ENCODE measurements at places on chromosomes 12 and 14.

- DNase-seq = no peak
Measured at GRCh38 chr14:94062344-94062940, 18.6 kb downstream of the DDX24 start.

- no peak for DNase-seq
Measured at GRCh38 chr12:68647507-68647906, 36.8 kb downstream of the RAP1B start.

GRCh38 chr12:16474801-16475200 lies 127.4 kb downstream of the MGST1 start:
- DNase-seq = no peak

- DNase-seq = no peak
Measured at GRCh38 chr12:70157099-70157498, 86.1 kb upstream of the CNOT2 start.

GRCh38 chr14:21093018-21093417 lies 5.4 kb downstream of the ZNF219 start:
- no peak for DNase-seq

DNA sequence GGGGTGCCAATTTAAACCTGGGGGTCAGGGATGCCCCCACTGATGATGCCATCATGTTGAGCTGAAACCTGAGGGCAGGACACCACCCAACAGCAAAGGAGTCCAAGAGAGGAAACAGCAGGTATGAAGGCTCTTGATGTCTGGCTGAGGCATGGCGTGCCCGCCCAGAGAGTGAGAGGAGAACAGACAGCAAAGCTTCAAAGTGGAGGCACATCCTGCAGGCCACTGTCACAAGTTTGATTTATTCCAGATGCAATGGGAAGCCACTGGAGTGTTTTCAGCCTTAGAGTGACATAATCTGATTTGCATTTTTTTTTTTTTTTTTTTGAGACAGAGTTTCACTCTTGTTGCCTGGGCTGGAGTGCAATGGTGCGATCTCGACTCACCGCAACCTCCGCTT lies 34.8 kb downstream of the IRF2BPL start:
- DNase-seq = no peak

DNA sequence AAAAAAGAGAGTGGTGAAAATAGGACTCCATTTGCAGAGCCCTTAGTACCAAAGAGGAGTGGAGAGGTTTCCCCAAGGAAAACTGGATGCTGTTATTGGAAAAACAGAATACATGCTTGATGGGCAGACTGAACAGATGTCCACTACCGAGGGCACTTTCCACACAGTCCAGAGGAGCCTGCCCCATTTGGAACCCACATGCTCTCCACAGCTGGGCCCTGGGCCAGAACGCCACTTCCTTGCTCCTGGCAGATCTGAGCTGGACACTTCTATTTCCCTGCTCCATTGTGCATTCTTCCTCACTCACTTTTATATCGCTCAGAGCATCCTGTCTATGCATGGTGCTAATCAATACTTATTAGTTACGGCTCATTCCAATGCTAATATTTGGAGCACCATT lies 249.9 kb downstream of the SLC15A4 start:
- no peak for DNase-seq

DNA sequence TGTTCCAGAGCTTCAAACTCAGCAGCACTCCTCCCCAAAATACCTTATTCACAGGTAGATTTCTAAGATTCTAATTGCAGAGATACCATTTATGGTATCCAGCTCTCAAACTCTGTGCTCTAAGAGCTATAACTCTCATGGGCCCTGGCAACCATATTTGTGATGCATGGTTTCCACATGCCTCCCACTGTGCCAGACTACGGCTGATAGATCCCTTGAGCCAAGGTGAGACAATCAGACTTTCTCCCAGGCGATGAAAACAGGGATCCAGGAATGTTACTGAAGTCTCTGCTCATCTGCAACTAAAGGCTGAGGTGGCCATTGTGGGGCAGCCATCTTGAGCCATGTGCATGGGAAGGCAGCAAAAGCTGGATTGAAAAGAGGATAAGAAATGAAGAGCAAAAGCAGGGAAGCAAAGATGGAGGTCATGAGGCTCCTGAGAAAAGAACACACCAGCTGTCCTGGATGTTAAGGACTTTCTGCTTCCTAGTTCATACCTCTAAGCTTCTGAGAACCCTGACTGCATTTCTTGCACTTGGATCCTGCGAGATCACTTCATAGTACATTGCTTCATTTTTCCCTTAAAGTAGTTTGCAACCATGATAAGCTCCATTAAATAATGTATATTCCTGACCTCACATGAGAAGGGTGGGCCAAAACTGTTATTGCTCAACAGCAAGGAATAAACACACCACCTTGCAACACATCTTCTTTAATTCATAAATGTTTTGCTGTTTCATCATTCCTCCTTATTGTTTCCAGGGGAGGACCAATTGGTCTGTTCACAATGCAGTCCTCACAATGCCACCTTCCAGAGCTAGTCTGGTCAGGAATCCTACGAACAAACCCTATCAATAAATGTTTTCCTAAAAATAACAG lies 5.4 kb downstream of the EGLN3 start:
- no peak for DNase-seq

GRCh38 chr12:109981311-109981710 lies 14.9 kb downstream of the GIT2 start:
- no peak for DNase-seq

GRCh38 chr12:128458301-128458974 lies 191.5 kb downstream of the TMEM132C start:
- no peak for DNase-seq

DNA sequence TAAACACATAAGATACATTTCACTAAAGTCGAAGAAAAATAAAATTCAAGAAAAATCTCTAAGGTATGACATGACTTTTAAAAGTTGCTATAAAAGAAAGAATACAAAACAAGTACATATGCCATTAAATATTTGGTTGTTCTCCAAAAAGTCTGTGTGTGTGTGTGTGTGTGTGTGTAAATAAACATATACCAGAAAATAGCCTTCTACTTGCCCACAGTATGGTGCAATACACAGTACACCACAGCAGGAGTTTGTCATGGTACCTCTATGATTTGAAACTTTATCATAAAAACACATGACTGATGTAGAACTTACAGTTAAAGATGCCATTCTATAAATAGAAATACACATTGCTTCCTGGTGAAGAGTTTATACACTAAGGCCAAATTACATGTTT lies 692.7 kb upstream of the MGAT4C start:
- no peak for DNase-seq

DNA sequence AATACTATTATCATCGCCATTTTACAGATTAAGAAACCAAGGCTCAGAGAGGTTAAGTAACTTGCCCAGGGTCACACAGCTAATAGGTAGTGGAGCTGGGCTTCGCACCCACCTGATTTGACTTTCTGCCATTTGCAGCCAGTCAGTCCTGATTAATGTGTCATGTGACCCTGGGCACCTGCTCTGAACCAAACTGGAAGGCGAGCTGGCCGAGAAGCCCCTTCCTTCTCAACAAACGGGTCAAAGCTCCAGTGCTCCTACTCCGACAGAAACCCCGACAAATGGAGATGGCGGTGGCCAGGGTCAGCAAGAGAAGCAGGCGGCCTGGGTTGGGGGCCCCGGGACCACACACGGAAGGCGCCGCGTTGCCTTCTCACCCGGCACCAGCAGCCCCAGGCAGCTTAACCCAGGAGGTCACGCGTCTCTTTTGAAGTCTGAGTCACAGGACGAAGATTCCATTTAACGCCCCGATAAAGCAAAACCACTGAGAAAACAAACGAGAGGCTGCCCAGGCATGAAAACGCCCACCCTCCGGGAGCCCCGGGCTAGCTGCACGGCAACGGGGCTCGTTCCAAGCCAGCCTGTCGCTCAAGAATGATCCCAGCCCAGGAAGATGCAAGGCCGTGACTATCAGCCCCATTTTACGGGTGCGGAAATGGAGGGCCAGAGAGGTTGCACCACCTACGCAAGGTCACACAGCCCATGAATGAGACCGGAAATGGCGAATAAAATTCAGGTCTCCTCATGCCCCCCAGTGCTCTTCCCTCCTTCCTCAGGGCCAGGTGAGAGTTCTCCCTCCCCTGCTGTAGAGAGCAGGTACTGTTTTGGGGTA lies 124.8 kb downstream of the SCARB1 start:
- DNase-seq = no peak

- no peak for DNase-seq
Measured at GRCh38 chr12:19988001-19988400, 380.3 kb upstream of the PDE3A start.

DNA sequence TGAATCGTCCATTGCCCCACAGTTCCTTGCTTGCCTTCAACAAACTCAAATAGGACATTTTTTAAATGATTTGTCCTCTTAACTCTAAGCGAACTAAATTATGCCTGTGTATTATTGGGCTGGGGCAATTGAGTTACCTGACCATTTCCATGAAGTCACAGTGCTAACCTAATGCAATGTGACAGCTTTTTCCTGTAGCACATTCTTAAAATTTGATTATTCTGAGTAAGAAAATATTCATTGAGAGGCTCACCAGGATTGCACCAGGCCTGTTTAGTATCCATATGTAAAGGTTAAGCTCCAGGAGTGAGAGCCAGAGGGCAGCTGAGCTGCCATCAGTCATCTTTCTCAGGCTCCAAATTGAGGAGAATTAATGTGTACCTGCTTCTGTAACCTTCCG lies 90.9 kb downstream of the GPR65 start:
- no peak for DNase-seq

GRCh38 chr14:70754991-70755390 lies 54.3 kb downstream of the MAP3K9 start:
- DNase-seq = no peak

GRCh38 chr12:69167648-69168165 lies 71.7 kb upstream of the CPSF6 start:
- DNase-seq = no peak

DNA sequence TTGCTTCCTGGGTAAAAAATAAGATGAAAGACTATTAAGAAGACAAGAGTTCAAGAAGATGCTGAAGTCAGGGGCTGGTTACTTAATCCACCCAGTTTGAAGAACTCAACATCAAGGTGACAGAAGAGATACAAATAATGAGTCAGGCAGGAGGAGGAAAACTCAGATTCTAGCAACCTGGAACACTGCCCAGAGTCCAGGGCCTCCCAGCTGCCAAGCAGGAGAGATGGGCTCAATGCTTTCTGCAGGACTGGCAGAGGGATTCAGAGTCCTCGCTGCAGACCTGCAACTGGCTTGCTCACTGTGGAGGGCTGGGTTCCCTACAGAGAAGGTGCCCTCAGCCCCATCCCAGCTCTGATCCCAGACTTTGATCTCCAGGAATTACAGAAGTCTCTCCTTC lies 28.6 kb upstream of the CEBPE start:
- no peak for DNase-seq

DNA sequence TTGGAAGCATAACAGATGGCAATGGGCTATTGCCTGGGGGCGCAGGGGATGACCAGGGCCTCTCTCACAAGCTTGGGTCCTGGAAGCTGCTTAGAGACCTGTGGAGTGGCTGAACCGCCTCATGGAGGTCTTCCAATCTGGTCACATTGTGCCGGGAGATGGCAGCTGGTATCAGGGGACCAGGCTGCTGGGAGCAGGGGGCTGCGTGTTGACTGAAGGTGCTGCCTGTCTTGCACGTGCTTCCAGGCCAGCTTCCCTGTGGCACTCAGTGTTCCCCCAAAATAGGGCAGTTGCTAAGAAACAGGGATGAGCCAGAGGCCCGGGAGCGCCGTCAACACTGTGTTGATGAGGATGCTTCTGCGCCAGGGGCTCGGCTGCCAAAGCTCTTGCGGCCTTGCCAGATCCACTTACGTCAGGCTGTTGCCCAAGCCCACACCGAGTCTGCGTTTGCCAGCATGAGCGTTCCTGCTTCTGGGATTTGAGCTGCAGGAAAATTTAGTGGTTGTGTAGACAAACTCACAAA lies 39.8 kb downstream of the ELK3 start:
- no peak for DNase-seq

GRCh38 chr12:49819786-49820185 lies 8.4 kb downstream of the NCKAP5L start:
- no peak for DNase-seq

DNA sequence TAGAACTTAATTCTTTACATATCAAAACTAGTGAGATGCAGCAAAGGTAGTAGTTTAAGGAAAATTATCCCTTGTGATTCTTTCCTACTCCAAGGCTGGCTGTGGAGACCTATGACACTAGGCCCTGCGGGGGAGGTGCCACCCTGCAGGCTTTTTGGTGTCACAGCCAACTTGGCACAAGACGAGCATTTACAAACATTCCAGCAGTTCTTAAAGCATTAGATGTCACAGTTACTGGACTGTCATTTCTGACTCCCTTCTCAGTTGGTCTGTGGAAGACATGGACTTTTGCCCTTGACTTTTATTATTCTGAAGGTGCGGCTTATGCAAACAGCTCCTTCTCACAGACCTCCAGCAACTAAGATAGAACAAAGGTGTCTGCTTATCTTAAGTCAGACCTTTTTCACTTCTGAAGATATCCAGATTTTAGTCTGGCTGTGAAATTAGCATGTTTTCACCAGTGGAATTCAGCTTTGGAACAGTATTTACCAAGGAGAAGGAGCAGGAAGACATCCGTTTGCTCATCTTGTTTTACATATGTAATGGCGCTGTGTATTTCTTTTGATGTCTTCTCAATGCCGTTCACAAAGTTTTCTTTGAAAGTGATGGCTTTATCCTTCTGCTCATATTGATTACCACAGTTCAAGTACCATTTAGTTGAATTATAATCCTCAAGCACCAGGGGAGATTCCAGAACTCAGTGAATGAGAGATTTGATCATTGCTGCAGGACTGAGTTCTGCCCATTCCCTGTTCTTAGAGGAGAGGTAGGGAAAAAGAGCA lies 17.9 kb downstream of the SRGAP1 start:
- no peak for DNase-seq

DNA sequence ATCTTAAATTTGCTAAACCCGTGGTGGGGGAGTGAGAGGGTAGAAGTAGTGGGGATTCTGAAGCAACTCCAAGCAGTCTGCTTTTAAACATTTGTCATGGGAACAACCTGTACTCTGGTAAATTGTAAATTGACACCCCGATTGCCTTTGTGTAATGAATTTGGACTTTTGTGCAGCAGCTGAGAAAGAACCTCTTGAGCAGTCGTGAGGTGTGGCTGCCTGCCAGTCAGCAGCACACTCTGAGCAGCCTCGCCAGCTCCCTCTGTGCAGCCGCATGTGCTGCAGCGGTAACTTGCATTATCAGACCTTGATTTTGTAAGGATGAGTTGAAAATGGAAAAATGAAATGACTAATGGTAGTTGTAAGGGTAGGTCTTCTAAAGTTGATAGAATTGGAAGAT lies 74.3 kb downstream of the SUSD6 start:
- peak; percentile 96 for DNase-seq

- no peak for DNase-seq
Measured at GRCh38 chr12:130644146-130644545, 72.0 kb downstream of the RIMBP2 start.

GRCh38 chr12:86138770-86139169 lies 117.4 kb downstream of the MGAT4C start:
- no peak for DNase-seq

- no peak for DNase-seq
Measured at GRCh38 chr12:92516277-92516600, 186.6 kb upstream of the PLEKHG7 start.

Data from NCI-H2107 (cell line).